ENCODE measurements at places on chromosomes 3 and 15. TPM values are rescaled to one million over a fixed set of nuclear protein-coding genes. Genes with fewer than 3 reads are reported as not detected.

GRCh38 chr3:73868688-73869315 is 244.1 kb upstream of the PDZRN3 start:
- H3K36me3 ChIP-seq = no peaks in the 10 kb centered on the region
- DNase-seq = peak; percentile 67
- H3K27ac ChIP-seq = no peak overlapping the region
- H3K27me3 ChIP-seq = 0 out of 2 replicates have a peak, but pooled peaks cover 6% of the 10 kb centered on the region

DNA sequence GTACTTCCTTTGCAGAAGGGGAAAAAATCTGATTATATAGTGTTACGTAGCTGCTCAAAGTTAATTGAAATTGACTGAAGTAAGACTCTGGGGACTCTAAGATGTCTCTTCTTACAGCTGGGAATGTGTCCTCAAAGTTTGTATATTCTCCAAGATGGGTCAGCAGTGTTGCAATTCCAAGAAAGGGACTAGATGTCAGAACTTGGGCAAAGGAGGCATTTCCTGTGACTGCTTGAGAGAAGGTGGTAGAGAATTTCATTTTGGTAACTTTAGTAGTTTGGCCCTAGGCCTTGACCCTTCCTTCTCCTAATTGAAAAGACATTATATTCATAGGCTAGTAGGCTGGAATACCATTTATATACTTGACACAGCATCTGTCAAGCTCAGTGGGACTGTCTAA is 33.9 kb downstream of the PTPRG start:
- H3K27ac ChIP-seq = peak overlapping the region; percentile 24
- H3K4me3 ChIP-seq = peak overlapping the region; percentile 60
- H3K36me3 ChIP-seq = no peaks in the 10 kb centered on the region
- H3K27me3 ChIP-seq = no peaks in the 10 kb centered on the region
- DNase-seq = peak; percentile 57

GRCh38 chr3:46369151-46369550 is 1.6 kb upstream of the CCR5 start:
- no peak overlapping the region for H3K4me3 ChIP-seq
- no peaks in the 10 kb centered on the region for H3K4me1 ChIP-seq
- H3K27ac ChIP-seq = no peak overlapping the region
- H3K27me3 ChIP-seq = peaks cover 82% of the 10 kb centered on the region
- no peaks in the 10 kb centered on the region for H3K36me3 ChIP-seq

GRCh38 chr3:96478496-96478895 is 335.9 kb upstream of the EPHA6 start:
- H3K4me1 ChIP-seq = no peaks in the 10 kb centered on the region
- H3K4me3 ChIP-seq = no peak overlapping the region
- H3K36me3 ChIP-seq = no peaks in the 10 kb centered on the region
- DNase-seq = no peak
- no peak overlapping the region for H3K27ac ChIP-seq

GRCh38 chr15:68599153-68599545 is 20.4 kb downstream of the CORO2B start:
- H3K36me3 ChIP-seq = no peaks in the 10 kb centered on the region

DNA sequence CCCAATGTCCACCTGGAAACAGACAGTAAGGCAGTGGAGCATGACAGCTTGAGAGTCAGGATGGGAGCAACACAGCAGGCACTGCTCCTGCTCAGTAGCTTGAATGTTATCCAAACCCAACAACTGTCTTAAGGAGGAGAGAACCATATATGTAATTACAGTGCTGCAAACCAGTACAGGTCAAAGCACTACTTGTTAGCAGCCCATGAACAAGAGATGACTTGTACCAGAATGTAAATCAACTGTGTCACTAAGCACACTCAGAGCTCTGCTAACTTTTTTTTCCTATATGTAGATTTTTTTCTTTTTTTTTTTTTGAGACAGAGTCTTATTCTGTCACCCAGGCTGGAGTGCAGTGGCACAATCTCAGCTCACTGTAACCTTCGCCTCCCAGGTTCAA is 87.1 kb downstream of the ANO10 start:
- H3K27ac ChIP-seq = no peak overlapping the region
- no peaks in the 10 kb centered on the region for H3K36me3 ChIP-seq
- H3K4me1 ChIP-seq = peaks cover 12% of the 10 kb centered on the region
- DNase-seq = no peak
- no peaks in the 10 kb centered on the region for H3K27me3 ChIP-seq
- no peak overlapping the region for H3K4me3 ChIP-seq

GRCh38 chr3:190739641-190740185 is 122.8 kb downstream of the GMNC start:
- no peaks in the 10 kb centered on the region for H3K27me3 ChIP-seq
- peak; percentile 42 for DNase-seq
- no peak overlapping the region for H3K27ac ChIP-seq
- no peaks in the 10 kb centered on the region for H3K36me3 ChIP-seq
- no peaks in the 10 kb centered on the region for H3K4me1 ChIP-seq

DNA sequence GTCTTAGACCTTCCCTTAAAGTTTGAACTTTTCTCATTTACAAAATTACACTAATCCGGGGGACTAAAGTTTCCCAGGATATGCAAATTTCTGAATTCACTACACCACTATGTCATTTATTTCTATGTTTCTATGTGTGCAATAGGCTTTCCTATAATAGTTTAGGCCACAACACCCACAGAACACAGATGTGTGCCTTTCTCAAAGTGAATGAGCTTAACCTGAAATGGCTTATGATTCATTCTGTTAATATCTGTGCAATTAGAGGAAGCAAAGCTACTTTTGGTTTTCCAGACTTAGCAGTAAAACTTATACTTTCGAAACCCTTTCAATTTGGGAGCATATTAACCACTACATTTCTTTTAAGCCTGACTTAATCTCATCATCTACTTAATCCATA is 748.1 kb downstream of the GBE1 start:
- H3K4me3 ChIP-seq = no peak overlapping the region
- H3K36me3 ChIP-seq = no peaks in the 10 kb centered on the region
- peak; percentile 0 for DNase-seq
- H3K27me3 ChIP-seq = no peaks in the 10 kb centered on the region
- H3K4me1 ChIP-seq = no peaks in the 10 kb centered on the region

- no peak overlapping the region for H3K27ac ChIP-seq
- H3K4me3 ChIP-seq = no peak overlapping the region
- peak; percentile 58 for DNase-seq
- H3K4me1 ChIP-seq = peaks cover 12% of the 10 kb centered on the region
Observed at GRCh38 chr3:124281453-124282316, 289.8 kb upstream of the ROPN1 start.

DNA sequence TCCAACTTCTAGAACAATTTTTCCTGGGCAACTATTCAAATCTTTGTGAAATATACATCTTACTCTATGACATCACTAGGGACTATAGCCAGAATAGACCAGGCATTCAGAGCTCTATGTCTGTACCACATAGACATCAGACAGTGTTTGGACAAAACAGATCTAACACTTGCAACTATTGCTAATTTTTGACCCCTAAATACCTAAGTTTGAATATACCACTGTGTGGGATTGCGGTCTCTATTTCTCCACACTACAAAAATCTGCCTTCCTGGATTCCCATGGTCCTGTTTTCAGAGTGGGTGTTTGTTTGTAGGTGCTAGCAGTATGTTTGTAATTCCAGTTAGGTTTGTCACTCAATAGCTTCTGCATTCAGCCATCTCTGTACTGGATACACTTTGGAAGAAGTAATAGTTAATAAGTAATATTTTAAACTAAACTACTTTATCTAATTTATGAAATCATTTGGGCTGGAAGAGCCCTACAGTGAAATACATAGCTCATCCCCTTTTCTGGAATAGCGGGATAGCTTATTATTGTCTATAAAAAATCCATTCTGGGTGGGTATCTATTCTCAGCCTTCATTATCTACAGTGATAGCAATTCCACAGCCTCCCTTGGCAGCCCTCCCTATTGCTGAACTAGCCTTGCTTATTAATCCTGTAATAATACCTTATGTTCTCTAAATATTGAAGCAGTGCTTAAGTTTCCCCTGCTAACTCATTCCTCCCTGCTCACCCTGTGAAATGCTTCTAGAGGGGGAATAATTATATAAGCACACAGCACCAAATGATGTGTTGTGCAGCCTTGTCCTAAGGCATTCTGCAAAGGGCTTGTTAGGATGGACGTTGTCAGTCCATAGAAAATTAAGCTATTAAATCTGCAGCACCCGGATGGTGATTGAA is 49.4 kb downstream of the RBMS3 start:
- H3K4me3 ChIP-seq = no peak overlapping the region
- peaks cover 54% of the 10 kb centered on the region for H3K4me1 ChIP-seq
- no peak overlapping the region for H3K27ac ChIP-seq
- DNase-seq = peak; percentile 39
- no peaks in the 10 kb centered on the region for H3K36me3 ChIP-seq

DNA sequence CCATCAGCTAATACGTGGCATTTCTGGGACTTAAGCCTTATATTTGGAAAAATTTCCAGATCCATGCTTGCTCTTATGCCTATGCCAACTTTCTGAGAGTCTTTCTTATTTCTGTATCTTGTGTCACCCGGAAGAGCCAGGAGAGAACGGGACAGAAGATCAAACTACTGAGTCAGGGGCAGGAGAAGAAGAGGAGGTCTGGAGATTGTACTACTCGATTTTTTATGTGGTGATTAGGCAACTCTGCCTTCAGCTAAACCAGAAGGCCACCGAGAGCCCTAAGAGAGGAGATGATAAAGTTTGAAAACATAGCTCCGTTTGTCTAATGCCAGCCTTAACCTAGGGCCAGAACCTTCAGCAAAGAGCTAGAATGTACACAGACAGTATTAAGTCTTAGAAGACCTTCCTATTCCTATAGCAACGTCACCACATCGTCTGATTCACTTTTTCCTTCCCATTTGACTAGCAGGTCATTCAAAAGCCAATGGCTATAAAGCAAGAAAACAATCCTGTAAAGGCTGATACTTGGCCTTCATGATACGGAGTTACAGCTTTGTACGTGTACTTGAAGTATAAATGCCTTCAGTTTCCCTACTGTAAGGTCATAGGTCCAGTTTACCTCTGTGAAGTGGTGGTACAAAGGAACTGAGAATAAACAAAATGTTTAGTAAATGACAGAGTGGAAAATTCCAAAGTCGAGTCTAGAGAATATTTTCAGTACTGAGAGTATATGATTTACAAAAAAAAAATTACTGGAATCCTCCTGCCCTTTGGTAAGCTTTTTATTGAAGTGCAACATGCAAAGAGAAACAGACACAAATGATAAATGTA is 96.1 kb upstream of the ICE2 start:
- H3K36me3 ChIP-seq = no peaks in the 10 kb centered on the region
- H3K4me3 ChIP-seq = no peak overlapping the region
- no peaks in the 10 kb centered on the region for H3K27me3 ChIP-seq
- DNase-seq = no peak

DNA sequence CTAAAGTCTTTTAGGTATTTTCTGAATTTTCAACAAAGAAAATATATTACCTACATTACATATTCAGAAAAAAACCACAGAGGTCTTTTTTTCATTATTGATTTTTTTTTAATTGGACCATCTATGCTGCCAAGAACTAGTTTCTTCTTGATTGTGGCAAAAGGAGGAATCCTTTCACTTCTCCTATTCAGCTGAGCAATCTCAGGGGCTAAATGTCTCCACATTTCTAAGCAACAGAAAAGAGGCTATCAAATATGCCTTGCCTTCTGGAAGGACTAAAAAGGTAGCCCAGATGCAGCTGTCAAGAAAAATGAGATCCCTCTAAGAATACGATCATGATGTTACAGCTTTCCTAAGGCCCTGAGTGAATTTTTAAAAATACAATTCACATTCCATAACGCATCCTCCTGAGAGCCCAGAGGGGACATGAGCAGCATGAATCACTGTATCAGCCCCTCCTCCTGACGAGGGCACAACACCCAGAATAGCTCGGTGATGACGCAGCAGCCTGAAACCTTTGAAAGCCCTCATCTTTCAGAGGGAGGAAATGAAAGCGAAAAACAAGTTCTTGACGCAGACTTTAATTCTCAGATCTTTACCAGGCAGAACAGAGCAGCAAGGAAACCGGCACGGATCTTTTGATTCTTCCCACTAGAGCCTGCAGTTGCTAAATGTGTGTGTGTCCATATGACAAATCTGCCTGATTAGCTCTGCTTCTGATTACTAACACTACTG is 24.6 kb downstream of the RUBCN start:
- peak; percentile 99 for DNase-seq
- no peaks in the 10 kb centered on the region for H3K36me3 ChIP-seq
- peak overlapping the region; percentile 99 for H3K27ac ChIP-seq
- no peaks in the 10 kb centered on the region for H3K27me3 ChIP-seq

GRCh38 chr3:53238051-53238850 is 17.6 kb downstream of the TKT start:
- peaks cover 30% of the 10 kb centered on the region for H3K36me3 ChIP-seq
- no peak overlapping the region for H3K4me3 ChIP-seq
- H3K27ac ChIP-seq = peak overlapping the region; percentile 92
- peak; percentile 96 for DNase-seq
- no peaks in the 10 kb centered on the region for H3K27me3 ChIP-seq
- peaks cover 46% of the 10 kb centered on the region for H3K4me1 ChIP-seq

DNA sequence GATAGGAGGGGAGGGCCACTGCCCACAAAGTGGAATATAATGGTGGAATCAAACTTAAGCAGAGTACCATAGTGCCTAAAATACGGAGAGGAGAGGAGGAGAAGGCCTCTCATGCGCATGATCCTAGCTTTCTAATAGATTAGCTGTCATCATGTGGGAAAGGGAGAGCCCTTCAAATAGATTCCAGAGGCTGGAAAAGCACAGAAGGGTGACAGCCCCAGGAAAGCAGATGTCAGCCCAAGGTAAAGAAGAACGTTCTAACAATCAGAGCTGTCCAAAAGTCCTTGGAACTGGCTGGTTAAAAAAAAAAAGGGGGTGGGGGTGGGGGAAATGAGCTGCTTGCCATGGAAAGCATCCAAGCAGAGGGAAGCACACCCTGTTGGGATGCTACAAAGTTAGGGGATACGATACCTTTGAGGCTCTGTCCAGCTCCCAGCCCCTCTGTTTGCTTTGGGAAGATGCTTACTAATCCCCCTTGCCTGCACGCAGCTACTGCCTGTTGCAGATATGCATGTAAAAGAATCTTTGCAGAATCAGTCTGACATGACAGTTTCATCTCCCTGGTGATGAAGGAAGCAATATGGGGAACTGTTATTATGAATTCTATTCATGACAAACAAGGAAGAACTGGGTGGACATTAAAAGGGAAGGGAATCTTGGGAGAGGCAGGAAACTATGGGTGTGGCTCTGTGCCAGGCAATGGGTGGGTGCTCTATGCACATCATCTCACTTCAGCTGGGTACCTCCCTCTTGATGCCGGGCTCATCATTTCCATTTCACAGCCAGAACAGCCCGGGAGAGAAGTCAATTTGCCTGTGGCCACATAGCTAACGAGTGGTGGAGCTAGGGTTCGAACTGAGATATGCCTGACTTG is 10.1 kb upstream of the LMCD1 start:
- H3K4me1 ChIP-seq = peaks cover 49% of the 10 kb centered on the region
- no peaks in the 10 kb centered on the region for H3K27me3 ChIP-seq
- H3K27ac ChIP-seq = peak overlapping the region; percentile 88
- H3K36me3 ChIP-seq = no peaks in the 10 kb centered on the region

The AADAC gene
- total RNA-seq = not detected

The P2RY14 gene
- not detected for total RNA-seq

The CDHR4 gene
- total RNA-seq = not detected

The ZKSCAN7 gene
- 4.5 TPM for total RNA-seq

The EXD1 gene
- not detected for total RNA-seq

The CHRNB4 gene
- not detected for total RNA-seq
